Smooth muscle cell of the brain vasculature (primary cell): ENCODE measurements at places on chromosomes 13 and 19.

DNA sequence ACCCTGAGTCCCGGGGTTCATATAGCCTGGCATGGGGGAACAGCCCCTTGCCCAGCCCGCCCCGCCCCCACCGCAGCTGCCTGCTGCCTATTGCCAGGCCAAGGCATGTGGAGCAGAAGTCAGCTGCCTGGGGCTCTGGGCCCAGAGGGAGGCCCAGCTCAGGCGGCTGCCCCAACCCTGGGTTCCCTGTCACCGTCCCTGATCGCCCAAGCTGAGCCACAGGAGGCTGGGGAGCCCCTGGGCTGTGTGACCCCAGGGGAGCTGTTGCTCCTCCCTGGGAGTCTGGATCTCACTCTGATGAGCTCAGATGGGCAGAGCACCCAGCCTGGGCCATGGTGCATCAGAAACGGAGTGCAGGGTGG lies 1.4 kb downstream of the PLIN4 start:
- no peak for DNase-seq

- no peak for DNase-seq
Measured at GRCh38 chr19:4224470-4224869, 4.9 kb upstream of the EBI3 start.

DNA sequence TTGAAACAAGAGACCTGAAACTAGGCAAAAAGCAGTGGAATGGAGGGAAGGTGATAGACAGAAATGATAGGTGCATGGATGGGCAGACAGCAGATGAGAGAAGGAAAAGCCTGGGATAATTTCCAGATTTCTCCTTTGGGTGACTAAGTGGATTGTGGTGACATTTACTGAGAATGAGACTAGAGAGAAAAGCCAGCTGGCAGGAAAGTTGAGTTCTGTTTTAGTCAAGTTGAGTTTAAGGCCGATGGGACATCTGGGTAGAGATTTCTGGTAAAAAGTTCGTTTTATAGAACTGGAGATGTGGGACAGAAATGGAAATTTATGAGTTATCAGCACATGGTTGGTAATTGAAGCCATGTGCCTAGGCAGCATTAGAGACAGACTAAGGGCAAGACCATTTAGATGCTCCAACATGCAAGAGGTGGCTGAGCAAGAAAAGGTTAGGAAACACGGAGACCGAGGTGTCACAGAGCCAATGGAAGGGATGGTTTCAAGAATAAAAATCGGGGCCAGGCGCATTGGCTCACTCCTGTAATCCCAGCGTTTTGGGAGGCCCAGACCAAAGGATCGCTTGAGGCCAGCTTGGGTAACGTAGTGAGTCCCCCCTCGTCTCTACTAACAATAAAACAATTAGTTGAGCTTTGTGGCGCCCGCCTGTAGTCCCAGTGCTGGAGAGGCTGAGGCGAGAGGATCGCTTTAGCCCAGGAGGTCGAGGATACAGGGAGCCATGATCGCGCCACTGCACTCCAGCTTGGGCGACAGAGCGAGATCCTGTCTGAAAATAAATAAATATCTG lies 9.6 kb upstream of the DGKH start:
- no peak for DNase-seq

- DNase-seq = no peak
Measured at GRCh38 chr19:18612051-18612771, 459 bp upstream of the TMEM59L start.

GRCh38 chr13:112150352-112150751 lies 83.4 kb downstream of the SOX1 start:
- no peak for DNase-seq

DNA sequence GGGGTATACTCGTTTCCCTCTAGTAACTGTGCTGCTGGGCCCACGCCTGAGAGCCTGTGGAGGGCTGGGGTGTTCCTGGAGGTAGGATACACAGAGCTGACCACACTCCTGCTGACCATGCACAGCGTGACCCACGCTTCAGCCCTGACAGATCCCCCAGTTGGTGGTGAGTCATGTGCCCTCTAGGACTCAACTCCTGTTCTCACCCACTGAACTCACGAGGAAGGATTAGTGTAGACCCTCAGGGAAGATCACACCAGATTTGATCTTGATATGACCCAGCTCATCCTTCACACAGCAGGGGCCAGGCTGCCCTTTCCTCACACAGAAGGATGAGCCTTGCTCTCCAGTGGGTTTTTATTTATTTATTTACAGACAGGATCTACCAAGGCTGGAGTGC lies 13.3 kb upstream of the ACP7 start:
- peak; percentile 20 for DNase-seq

- DNase-seq = no peak
Measured at GRCh38 chr13:109427695-109428094, 358.7 kb downstream of the IRS2 start.
